Left colon (tissue), 2 donors: ENCODE measurements at places on chromosomes 2 and 18. TPM values are rescaled to one million over a fixed set of nuclear protein-coding genes. Genes with fewer than 3 reads are reported as not detected.
A peak's percentile ranks its signal among the peaks of the same experiment; 100 is the strongest.

DNA sequence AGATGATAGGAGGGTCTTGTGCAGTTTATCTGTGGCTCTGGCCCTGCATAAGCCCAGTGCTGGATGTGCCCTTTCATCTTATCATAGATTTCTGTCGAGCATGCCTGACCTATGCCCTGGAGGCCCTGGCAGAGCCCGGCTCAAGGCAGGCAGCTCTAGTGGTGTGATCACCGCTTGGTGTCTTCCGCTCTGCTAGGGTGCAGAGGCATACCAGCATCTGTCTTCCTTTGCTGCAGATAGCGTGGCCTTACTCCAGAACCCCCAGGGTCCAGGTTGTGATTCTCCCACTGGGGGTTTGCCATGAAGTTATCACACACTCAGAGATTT lies 13.7 kb upstream of the TRAF3IP1 start:
- peak; percentile 33 for DNase-seq

DNA sequence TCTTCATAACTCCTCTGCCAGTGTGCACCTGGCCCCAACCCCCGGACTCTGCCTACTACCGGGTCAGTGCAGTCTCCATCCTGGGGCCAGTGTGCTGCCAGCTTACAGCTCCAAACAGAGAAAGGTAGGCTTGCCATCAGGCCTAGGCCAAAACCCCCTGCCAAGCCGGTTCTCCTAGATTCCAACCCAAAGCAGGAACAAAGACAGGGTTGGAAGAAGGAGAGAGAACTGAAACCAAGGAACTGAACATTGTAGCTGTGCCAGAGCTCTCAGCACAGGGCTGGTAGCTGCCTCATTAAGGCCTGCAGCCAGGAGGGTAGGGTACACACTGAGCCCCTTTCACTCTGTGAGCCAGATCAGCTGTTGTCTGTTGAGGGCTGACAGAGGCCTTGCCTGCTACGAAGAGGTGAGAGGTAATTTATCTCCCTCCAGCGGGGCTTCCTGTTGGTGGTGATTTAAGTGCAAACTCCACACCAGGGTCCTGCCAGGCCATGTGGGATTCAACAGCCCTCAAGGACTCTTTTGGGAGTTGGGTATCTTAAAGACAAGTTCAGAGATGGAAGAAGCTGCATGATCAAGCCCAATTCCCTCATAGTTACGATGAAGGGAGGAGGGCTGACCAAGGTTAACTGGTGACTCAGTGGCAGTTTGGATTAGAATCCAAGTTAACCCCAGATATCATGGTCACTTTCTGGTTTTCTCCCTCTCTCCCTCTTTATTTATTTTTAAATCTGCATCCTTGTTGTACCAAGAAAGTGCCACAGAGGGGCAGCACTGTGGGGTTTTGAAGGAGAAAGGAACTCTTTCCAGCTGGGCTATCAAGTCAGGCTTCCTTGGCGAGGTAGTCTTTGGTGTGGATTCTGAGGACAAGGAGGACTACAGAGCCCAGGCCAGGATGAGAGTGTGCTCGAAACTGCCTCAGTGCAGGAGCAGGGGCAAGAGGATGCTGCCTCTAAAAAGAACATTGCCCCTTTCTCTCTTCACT lies 48.1 kb downstream of the CYRIA start:
- no peak for DNase-seq

DNA sequence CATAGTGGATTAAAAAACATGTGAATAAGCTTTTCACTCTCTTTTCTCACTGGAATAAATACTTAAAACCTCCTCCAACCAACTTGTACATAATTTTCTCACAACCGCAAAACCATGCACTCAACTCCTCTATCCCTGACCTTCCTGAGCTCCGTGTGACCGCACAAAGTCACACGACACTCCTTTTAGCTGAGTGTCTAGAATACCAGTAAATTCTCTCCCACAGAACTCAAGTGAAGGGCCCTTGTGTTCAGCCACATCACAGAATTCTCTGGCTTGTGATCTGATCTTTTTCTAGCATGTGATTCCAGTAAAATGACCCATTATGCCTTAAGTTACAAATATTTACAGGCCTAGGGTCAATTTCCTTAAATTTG lies 91.2 kb upstream of the ARL4C start:
- DNase-seq = no peak

GRCh38 chr2:156955701-156956100 lies 301.8 kb upstream of the GALNT5 start:
- no peak for DNase-seq

DNA sequence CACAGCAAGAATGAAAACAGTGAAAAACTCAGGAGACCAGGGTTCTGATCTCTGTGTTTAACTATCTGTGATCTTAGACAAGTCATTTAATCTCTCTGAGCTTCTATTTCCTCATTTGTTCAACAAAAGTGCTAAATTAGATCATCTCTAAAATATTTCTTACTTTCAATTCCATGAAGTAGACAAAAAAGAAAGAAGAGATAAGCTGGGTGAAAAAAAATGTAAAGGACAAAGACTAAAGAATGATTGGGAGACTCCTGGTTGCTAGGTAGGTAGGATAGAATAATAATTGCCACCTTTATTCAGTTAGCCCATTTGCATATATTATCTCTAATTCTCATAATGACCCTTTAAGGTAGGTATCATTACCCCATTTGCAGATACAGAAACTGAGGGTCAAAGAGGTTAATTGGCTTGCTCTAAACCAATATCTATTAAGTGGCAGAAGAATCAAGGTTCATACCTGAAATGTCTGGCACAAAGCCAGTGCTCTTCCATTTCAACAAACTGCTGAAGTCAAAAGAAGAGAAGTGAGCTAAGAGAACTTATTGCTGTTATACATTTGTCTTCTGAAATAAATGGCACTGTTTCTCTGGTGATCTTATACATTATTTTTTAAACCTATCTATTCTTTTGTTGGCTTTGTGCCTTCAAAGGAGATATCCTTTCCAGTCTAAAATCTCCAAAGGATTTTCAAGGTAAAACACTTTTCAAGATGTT lies 141.7 kb downstream of the OTX1 start:
- DNase-seq = no peak

DNA sequence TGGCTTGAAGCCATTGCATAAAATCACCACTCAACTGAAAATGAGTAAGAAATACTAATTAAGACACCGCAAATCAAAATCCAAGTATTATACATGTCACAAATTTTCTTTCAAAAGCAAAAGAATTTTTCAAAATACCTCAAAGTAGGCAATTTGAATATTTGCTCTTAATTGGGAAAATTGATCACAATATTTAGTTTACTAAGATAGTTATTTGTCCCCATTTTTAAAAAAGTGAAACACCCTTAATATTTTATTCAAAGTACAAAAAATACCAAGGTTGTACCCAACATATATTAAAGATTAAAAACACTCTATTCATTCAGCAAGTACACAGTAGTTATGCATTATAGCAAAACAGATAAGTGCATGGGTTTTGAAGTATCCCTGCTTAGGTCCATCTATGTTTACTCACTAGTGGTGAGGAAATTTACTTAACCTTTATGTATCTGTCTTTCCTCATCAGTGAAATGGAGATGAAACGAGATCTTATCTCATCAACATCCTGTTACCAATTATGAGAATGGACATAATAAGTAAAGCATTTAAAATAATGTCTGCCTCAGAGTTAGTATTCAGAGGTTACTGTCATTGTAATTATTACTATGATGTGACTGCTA lies 35.1 kb downstream of the VPS54 start:
- DNase-seq = no peak

DNA sequence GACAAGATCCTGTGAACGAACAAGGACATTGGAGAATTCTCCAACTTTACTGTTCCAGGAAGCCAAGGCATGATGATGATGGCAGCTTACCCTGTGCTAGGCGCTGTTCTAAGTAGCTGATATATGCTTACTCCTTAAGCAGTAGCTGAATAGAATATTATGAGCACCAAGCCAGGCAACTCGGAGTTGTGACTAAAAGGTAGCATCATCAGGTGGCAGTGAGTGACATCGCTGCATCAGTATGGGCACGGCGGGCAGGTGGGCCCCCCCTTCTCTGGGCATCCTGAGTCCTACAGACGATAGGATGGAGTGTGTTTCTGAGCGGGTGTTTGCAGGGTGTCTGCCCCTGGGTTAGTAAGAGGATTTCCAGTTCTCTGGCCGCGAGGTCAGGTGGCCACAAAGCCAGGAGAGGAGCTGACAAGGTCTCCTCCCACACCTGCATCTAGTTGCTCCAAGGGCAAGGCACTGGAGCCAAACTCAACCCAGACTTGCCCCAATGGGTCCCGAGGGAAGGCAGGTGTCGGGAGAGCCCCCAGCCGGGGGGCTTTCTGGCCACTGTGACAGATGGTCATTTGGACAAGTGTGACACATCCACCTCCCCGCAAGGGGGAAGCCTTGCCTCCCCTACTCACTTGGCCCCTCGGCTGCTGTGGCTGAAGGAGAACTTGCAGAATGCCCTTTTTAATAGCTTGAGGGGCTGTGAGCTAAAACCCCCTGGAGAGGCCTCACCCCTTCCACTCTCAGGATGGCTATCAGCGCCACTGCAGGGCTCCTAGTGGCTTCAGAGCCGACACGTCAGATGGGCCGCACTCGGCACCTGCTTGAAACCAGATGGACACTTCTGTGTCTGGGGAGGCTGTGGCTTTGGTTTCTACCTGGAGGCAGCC lies 55.5 kb downstream of the CRACDL start:
- no peak for DNase-seq

DNA sequence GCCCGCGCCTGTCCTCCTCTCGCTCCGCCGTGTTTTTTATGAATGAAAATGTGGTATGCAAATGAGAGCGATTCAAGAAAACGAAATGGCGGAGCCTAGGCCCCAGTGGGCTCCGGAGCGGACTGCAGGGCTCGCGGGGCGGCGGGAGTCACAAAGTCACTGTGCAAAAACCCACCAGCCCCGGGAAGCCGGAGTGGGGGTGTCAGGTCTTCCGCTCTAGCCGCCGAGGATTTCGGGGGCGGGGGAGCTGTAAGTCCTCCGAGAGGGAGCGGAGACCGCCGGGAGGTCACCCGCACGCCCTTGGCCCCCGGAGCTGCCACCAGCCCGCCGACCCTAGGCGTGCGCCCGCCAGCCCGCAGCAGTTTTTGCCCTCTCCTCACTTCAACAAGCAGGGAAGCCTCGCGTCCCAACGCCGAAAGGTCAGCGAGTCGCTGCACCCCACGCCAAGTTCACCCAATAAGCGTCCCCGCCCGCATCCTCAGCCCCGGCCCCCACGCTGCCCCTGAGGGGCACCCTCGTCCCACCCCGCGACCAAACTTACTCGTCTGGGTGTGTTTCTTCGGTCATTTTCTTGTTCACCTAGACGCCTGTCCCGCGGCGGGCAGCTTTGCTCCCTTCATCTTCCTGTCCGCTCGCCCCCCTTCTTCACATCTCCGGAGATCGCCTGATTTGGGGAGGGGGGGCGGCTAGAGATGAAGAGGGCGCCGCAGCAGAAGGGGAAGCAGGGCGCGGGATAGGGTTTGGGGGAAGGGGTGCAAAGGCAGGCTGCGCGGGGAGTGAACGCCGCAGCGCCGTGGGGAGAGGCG lies 775 bp downstream of the SPRED2 start:
- DNase-seq = peak; percentile 58

DNA sequence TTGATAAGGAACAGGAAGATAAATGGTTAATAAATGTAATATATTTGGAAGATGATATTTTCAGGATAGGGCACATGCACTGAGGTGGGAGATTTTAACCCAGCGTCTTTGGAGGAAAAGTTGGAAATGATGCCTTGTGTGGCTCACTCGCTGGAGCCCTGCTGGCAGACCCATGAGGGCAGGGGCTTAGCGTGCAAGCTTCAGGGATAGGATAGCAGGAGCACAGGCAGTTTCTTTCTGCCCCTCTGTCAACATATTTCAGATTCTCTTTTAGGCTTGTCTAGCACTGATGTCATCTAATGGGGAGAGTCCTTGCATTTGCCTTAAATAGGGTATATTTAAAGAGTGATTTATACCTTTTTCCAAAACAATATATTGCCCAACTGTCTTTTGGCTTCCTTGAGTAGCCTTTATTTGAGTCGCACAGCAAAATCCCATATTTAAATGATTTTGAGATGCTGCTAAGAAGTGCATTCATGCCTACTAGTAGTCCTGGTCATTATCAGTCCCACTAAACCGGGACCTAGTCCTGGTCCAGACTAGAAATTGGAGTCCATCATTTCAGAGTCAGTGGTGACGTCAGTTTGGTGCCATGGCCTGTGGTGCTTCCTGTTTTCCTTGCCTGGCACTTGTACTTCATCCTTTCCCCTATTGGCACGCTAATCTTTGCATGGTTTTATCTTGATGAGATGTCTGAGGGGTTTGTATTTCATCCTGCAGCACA lies 45.8 kb downstream of the SH3RF3 start:
- DNase-seq = no peak

SLC9A4 gene
- total RNA-seq = 0.09 TPM

ZNF385B gene
- 1.2 TPM for total RNA-seq

TGFA gene
- 30.8 TPM for total RNA-seq

SH3BP4 gene
- 26.0 TPM for total RNA-seq

PRADC1 gene
- total RNA-seq = 51.9 TPM
